ENCODE measurements at places on chromosomes 1 and 21.

DNA sequence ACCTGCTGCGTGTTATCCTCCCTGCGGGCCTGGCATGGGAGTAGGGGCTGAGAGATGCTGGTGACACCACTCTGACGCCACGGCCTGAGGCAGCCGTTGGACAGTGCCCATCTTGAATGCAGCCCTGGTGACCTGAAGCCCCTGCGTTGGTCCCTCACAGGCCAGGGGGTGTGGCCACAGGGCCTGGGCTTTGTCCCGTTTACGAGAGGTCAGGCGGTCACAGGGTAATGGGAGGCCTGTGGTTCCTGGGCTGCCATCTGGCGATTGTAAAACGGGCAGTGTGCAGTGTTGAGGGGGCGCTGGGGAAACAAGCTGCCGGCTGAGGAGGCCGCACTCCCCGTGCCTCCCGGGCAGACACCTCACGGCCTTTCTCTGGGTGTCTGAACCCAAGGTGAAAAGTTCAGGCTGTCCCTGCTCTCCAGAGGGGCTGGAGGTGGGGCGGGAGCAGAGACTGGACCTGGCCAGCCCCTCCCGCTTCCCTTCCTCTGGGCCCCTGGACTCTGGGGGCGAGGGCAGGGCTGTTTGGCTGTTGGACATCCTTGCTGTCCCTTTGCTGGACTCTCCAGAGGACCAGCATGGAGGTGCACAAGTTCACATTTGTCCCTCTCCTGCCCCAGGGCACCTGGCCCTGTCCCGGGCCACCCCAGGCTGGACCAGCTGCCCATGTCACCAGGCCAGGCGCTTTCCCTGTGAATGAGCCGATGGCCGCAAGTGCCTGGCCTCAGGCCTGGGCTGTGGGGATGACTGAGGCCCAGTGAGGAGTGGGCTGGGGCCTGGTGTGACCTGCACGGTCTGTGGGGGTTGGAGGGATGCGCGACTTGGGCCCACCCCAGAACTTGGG, 42.4 kb downstream of the SKI start:
- no peak for DNase-seq

GRCh38 chr21:35783721-35784120, 276.6 kb downstream of the SETD4 start:
- no peak for DNase-seq

DNA sequence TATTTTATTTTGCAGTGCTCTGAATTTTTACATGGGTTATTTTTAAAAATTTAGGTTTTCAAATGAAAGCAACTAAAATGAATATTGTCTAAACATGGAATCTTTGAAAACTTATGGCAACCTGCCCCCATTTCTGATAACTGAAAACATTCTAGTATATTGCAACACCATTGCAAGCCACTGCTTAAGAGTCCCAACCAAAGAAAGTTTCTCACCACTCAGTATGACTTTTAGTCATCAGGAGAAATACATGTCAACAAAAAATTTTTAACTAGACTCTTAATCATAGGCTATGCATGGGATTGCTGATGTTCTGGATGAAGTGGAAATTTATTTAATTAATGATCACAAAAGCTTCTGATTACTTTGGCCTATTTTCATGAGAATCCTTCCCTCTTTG, 112.1 kb downstream of the TNFSF18 start:
- DNase-seq: no peak

DNA sequence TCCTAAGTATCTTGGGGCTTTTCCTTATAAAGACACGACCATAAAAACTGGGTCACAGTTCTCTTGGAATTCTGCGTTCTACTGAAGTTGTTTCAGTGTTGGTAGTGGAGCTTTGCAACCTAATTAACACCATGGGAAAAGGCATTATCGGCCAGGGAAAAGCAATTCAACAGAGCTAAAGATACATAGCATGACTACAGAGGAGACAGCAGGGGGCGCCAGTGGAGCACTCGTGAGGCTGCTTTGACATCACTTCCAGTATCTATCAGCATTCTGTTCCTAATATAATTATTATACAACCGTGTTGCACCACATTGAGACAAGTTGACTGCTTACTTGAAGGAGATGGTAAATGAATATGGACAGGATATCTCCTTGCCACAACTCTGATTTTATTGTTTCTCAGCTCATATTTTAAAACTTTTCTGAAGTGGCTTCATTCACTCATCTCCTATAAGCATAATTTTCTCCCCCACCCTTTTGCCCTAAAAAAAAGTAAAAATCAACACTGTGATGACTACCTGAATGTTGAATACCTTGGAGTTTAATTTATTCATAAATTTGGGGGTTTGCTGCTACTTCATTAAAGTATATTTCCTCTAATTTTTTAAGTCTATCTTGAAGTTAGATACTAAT, 39.4 kb downstream of the ZP4 start:
- peak; percentile 63 for DNase-seq

GRCh38 chr1:114043548-114043947, 64.3 kb downstream of the OLFML3 start:
- DNase-seq: no peak

DNA sequence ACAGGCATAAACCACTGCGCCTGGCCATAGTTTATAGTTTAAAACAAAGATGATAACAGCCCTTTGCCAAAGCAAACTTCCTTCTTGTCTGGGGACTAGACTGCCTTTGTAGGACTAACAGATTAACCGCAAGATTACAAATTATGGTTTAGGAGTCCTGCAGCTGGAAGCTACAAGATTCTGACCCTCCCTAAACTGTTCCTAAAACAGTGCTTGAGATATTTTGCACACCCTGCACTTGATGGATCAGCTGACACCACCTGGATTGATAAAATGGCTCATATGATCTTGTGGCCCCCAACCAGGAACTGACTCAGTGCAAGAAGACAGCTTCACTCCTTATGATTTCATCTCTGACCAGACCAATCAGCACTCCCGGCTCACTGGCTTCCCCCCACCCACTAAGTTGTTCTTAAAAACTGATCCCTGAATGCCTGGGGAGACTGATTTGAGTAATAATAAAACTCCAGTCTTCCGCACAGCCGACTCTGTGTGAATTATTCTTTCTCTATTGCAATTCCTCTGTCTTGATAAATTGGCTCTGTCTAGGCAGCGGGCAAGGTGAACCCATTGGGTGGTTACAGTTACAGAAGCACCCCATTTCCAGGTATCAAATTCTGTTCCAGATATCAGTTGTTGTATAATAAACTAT, 13.8 kb upstream of the RNF11 start:
- no peak for DNase-seq

GRCh38 chr1:160360227-160360695, 6.6 kb upstream of the NHLH1 start:
- no peak for DNase-seq

DNA sequence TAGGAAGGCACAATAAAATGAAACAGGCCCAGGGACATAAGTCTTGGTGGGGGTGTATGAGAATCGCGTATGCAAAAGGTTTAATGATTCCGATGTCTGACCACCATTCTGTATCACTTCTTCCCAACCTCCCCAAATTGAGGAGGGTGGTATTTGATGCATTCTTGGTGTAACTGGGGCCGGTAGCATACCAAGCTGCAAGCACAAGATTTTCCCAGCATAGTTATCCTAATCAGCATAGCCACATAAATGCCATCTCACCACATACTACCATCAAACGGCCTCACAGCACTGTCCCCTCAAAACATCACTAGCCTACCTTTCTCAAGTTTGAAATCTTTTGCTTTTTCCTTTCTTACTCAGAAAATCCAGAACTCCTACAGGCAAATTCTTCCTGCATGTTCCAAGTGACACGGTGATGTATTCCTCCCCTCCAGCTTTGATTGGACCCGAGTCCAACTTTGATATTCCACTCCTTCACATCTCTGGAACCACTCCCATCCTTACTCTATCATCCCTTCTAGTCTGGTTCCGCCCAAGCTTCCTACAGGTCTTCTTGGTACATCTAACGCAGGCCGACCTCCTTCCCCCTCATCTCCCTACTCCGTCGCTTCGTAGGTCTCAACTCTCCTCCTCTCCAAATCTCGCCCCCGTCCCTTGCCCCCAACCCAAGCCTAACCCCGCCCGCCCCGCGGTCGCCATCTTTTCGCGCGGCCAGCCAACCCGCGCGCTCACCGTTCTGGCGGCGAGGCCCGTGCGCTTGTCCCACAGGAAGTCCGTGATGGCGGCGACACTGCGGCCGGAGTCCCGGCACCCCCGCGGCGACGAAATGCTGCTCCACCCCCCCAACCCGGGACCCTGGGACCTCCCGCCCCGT, 600 bp downstream of the CLK2 start:
- no peak for DNase-seq

DNA sequence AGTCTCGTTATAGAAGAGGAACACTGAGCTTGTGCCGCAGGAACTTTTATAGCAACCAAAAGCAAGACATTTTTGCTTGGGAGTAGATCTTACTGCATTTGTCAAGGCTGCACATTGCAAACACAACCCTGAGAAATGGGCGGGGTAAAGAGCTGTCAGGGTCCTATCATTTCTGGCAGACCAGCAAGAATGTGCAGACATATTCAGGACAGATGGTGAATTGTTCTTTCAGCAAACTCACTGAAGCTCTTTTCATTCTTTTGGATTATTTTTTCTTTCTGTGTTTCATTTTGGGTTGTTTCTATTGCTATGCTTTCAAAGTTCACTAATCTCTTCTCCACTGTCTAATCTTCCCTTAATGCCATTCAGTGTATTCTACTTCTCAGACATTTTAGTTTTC, 5.1 kb upstream of the ACTN2 start:
- DNase-seq: no peak

DNA sequence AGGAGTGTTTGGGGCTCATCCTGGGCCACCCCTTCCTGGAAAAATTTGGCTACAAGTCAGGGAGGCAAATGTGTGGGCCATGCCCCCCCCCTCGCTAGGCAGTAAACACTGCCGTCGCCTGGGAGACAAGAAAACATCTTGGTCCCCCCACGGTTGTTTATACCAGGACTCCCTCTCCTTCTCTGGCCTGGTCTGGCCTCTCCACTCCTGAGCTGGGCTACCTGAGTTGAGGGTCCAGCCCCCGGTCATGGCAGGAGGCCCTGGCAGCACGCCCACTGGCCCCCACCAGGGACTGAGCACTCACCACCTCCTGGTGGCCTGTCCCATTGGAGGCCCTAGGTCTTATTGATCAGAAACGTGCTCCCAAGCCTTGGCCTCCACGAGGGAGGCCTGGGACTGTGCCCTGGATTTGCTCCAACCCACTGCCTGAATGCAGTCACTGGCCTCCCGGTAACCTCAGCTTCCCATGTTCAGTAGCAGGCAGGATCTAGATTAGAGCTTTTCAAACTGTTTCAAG, 15.8 kb downstream of the KCNQ4 start:
- no peak for DNase-seq

GRCh38 chr1:235516862-235517446, 12.7 kb upstream of the B3GALNT2 start:
- no peak for DNase-seq

GRCh38 chr21:23401278-23401677, 2206.0 kb downstream of the MRPL39 start:
- peak; percentile 33 for DNase-seq

DNA sequence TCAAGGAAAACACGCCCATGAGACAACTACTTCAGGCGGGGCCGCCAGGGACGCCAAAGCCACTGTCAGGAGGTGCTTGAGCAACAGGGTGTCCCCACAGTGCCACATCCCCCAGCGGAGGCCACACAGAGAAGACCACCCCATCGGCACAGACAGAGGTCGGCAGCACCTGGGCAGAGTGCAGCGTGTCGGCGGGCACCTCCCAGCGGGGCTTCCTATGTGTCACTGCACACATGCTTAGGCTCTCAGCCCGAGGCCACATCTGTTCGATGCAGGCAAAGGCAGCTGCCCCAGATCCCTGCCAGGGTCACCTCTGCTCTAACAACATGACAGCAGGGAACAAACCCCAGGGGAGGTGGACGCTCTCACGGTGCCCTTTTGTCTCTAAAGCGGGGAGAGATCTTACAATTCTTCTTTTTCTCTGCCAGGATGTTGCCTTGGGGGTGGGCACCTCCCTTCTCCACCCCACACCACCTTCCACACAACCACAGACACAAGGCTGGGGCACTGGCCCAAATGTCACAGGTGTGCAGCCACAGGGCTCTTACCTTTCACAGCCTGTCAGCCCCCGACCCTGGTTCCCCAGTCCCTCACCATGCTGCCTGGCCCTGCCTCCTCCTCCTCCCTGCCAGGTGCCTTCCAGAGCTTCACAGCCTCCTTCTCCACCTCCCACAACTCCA, 4.2 kb downstream of the KRTAP10-8 start:
- peak; percentile 75 for DNase-seq

DNA sequence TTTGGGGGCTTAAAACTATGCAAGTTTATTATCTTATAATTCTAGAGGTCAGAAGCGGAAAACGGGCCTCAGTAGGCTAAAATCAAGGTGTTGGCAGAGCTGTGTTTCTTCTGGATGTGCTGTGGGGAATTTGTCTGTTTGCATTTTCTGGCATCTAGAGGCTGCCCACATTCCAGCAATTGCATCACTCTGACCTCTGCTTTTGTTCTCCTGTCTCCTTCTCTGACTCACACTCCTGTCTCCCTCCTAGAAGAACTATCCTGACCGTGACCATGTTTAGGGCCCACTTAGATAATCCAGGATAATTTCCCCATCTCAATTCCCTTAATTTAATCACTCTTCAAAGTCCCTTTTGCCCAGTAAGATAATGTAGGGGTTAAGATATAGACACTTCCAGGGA, 127.4 kb upstream of the DEPDC1 start:
- no peak for DNase-seq

- no peak for DNase-seq
Observed at GRCh38 chr1:34851431-34852105, 8.0 kb downstream of the SMIM12 start.

- DNase-seq: no peak
Observed at GRCh38 chr1:101465941-101466340, 229.1 kb downstream of the S1PR1 start.

DNA sequence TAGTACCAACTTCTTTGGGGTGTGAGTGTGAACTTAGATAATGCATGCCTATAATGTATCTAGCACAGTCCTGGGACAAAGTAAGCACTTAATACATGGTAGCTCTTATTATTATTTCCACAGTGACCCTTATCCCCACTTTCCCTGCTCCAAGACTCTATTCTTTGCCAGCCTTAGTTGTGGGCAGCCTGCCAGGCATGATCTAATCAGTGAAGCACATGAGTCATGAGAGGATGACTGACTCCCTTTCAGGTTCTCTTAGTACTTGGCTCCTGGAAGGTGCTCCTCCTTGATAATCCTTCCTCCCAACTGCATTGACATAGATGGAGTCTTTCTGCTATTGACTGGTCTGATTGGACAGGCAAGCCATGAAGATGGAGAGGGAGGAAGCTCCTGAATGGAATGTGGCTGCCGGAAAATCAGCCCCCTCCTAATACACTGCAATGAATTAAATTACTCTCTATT, 17.4 kb upstream of the GNG12 start:
- no peak for DNase-seq
